Aorta (tissue), 5 donors: ENCODE measurements at places on chromosomes 2 and 18.

DNA sequence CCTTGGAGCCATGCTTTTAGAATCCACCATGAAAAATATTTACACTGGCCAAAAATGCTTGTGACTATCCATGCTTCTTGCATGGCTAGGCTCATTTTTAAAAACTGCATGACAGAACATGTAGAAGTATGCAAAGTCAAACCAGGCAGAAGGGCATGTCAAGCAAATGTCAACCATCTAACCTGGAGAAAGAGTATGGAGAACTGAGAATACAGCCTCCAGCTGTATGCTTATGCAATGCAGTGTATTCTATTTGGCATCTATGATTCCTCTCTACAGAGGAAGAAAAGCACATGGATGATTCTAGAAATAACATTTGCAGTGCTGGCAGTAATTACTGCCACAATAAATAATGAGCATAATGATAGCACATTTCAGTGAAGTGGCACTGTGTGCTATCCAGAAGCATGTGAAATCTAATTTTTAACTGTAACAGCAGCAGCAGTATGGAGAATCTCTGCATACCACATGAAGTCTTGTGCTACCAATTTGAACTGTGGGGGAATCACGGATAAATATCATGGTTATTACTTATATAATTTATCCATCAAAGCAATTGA, 87.3 kb upstream of the CCDC141 start:
- DNase-seq, result no peak

- DNase-seq, result no peak
These were observed 188.4 kb downstream of the KCNS3 start for GRCh38 chr2:18066894-18067293.

DNA sequence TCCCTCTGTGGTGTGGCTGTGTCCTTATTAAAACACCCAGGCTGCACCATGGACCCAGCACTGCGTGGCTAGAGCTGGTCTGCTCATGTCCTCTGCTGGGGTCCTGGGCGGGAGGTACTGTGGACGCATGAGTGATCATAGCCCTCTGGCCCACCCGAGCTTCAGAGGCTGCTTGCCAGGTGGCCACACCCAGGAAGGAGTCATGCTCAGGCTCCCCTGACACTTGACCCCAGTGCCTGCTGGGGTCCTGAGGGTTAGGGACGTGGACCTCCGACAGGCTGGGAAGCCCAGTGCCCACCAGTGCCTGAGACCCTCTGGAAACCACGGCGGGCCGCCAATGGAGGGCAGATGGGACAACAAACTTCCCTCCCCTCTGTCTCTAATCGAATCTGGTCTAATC, 66.3 kb upstream of the HS6ST1 start:
- no peak for DNase-seq

- no peak for DNase-seq
These were observed 53.5 kb upstream of the ASPRV1 start for GRCh38 chr2:70014959-70015358.
